Stimulated activated naive CD4-positive, alpha-beta T cell treated with Interleukin-2 at 50 U/mL for 16 hours (primary cell): ENCODE measurements at places on chromosomes 3 and 15.

DNA sequence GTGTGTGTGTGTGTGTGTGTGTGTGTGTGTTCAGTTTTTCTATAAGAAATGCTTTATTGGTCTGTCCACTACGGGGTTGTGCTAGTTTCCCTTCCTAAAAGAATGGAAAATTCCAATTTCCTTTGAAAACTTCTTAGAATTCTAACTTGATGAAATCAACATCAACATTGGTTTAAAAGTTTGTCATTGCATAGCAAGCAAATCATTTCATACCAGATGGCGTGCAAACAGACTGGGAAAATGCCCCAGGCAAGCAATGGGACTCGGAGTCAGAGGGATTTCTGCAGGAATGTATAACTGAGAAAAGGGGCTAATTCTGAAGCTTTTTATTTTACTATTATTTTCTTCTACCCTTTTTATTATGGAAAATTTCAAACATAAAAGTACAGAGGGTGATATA lies 13.1 kb upstream of the DYNC1LI1 start:
- no peak for DNase-seq

GRCh38 chr3:158830391-158830790 lies 28.5 kb downstream of the MFSD1 start:
- no peak for DNase-seq

- no peak for DNase-seq
Measured at GRCh38 chr15:99054025-99054387, 46.4 kb upstream of the PGPEP1L start.

DNA sequence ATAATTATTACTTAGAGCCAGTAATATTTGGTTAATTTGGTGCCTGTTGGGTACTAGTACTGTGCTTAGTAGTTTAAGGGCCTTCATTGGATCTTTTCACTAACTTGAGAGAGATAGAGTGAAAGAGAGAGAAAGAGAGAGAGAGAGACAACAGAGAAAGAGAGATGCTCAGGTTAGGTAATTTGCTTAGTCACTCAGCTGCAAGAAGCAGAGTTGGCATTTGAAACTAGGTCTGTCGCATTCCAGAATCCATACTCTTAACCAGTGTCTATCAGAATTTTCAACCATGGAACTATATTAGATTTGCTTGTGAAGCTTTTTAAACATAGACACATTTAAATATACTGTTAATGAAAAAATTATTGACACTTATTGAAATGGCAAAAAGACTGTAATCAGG lies 31.1 kb upstream of the NUDT16 start:
- no peak for DNase-seq

- no peak for DNase-seq
Measured at GRCh38 chr3:156535162-156535627, 19.7 kb downstream of the SSR3 start.

DNA sequence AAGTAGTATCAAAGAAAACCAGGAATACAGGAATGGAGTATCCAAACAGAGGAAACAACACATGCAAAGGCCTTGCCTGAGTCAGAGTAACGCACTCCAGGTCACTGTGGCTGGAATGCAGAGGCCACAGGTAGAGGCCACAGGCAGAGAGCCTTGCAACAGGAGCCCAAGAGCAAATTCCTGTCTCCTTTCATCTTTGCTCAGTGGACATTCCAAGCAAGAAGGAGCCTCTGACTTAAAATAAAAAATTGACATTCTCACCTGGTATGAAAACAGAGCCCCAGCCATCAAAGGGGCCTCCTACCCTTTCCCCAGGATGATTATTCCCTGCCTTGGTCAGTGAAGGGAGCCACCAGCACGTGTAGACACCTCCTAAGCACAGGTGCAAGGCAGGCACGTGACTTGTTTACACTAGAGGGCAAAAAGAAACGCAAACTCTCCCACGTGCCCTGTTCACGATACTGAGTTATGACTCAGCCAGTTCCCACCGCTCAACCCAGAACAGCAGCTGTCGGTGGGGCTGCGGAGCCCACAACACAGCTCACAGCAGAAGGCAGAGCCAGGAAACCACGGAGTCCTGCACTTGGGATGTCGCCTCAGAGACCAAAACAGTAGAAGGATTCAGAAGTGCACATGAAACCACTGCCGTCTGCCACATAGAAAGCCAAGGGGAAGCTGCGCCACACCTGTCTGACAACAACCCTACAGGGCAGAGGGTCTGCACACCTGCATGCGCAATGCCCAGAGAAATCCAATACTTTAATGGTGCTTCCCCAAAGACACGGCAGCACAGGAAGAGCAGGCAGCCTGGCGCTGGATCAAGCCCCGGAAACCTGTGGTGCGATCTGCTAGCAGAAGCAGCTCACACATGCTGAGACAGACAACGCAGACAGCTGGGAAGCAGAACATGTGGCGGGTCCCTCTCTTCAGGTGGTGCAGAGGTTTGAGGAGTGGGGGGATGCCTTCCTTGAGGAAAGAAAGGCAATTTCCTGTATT lies 52.1 kb downstream of the ITGB5 start:
- peak; percentile 16 for DNase-seq

DNA sequence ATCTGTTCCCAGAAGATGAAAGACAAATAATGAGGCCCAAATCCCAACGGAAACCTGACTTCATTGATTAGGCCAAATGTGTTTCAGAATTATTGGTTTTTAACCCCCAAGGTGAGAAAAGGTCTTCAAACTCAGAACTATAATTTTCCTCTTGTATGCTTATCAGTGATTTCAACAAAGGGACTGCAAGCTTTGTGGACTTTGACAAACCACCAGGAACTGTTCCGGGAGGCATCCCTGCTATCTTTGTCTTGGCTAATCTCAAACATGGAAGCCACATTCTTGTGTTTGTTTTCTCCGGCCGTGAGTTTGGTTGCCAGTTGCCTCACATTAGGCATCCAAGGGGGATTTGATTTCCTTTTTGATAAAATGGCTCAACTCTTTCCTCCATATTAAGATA lies 19.5 kb downstream of the ARHGEF3 start:
- DNase-seq = no peak

- DNase-seq = no peak
Measured at GRCh38 chr3:103949693-103950092, 1417.0 kb upstream of the ALCAM start.

DNA sequence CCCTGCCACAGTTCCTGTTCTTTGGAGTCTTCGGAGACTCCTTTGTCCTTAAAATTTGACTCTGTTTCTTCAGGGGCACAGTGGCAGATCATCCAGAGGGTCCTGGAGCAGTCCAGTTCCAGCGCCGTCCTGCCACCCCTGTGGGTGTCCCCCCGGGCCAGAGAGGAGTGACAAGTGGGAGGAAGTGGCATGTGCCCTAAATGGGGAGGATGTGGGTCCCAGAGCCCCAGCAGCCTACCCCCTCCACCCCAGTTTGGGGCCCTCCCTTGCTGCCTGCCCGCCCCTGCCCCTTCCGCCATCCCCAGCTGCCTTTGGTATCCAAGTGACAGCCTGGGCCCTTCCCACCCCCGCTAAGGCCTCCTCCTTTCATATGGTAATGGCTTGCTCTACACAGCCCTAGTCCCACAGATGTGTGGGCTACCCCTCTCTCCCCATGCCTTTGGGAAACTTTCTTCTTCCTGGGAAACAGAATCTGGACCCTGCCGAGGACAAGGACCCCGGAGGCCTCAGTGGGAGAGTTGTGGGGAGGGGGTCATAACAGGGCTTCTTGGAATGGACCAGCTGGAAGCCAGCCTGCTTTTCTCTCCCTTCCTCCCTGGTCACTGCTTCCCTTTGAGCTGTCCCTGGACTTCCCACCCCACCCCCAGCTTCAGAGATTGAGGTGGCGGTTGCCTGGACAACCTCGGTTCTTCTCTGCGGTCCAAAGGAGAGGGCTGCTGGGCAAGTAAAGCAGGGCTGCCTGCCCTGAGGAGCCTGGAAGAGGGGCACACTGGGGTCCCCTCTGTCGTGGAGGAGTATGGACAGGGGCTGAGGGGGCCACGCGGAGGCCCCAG lies 43.2 kb downstream of the KLHL25 start:
- DNase-seq = no peak

- no peak for DNase-seq
Measured at GRCh38 chr3:142663865-142664264, 60.0 kb upstream of the TRPC1 start.

GRCh38 chr3:74787011-74787410 lies 172.6 kb upstream of the CNTN3 start:
- DNase-seq = no peak

DNA sequence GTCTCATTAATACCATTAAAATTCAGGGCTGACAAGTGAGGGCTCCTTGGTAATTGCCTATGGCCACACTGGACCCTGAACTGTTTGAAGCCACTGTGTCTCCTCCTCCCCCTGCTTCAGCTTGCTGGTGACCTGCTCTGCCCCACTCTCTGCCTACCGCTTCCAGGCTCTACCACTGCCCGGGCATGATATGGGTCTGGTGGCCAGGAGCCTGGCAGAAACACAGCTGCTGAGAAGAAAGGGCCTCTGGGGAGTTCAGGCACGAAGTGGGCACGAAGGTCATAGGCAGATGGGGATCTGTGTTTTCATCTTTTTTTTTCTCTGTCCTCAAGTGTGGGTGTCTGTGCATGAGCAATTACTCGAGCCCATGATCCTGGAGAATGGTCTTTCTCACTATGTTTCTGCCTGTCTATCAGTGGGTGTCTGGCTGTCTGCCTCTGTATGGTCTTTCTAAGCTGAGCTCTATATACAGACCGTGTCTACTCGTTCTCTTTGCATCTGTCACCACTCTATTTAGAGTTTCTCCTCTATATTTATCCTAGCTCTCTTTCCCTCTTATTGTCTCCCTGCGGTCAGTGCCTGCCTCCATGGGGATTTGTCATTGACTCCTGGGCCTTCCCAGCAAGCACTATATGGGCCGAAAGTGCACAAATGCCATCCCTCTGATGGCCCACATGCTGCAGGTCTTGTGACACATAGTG lies 42.1 kb upstream of the EPHB1 start:
- no peak for DNase-seq

DNA sequence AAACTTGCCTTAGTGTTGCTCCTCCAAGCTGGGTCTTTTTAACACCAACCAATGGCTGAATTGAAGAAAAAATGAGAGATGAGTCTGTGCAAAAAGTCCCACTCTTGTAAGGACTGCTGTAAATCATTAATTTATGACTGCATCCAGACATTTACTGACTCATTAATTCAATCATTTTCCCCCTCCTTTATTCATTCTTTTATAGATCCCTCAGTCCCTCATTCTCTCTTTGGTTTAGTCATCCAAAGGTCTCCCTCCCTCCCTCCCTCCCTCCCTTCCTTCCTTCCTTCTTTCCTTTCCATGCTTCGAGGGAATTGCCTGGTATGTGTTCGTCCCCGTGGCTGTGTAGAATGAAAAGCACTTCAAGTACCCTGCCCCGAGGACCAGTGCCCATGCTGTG lies 35.3 kb upstream of the MRPS22 start:
- DNase-seq = no peak

DNA sequence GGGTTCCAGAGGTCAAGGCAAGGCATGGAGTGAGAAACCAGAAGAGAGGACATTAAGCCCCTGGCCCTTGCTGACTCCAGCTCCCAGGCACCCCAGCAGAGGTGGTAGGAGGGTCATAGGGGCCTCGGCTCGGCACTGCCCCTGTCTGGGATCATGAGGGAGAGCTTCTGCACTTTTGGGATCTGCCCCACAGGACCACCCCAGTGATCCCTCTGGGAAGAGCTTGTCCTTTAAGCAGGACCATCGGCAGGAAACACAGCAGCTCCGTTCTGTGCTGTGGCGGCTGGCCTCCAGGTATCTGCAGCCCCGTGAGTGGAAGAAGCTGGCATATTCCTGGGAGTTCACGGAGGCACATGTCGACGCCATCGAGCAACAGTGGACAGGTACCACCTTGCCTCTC lies 35.5 kb downstream of the ANKDD1A start:
- no peak for DNase-seq

DNA sequence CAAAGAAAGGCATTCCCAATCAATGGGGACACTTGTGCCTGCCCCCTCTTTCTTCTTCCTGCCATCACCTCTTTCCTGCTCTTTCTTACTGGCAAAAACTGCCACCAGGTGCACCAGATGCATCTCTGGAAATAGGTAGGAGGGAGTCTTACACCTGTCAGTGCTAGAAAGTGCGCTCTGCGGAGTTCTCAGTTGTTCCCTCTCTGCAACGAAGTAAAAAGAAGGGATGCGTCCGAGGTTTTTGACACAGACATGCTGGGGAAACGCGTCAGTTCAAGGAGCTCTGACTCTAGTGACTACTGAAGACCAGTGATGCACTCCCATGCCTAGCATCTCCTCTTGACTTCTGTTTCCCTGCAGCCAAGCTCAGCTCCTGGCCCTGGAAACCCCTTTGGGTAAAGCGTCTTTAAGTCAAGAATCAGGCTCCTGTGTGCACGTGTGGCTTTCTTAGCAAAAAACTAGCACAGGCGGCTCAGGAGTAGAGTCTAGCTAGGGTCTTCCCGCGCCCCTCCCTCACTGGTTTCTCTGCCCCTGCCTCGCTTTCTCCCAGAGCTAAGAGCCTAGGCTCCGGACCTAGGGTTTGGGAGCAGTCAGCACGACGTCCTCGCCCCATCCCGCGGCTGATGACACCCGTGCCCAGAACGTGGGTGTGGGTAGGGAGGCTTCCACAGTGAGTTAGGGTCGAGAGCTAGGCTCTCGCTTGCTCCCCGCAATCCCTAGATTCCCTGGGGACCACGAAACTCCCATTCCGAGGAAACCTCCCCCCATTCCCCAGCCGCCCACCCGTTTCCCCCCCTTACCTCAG lies 564 bp upstream of the GRM7 start:
- DNase-seq = no peak

- DNase-seq = no peak
Measured at GRCh38 chr15:86610038-86610437, 530.4 kb downstream of the AGBL1 start.

GRCh38 chr3:56459719-56460118 lies 8.5 kb downstream of the ERC2 start:
- DNase-seq = no peak
